ENCODE measurements at places on chromosomes 11 and 22.

GRCh38 chr22:20180245-20180630, 29.4 kb upstream of the CCDC188 start:
- no peaks in the 10 kb centered on the region for H3K27me3 ChIP-seq
- H3K36me3 ChIP-seq = no peaks in the 10 kb centered on the region
- no peak overlapping the region for H3K4me3 ChIP-seq
- no peaks in the 10 kb centered on the region for H3K4me1 ChIP-seq
- H3K27ac ChIP-seq = no peak overlapping the region

DNA sequence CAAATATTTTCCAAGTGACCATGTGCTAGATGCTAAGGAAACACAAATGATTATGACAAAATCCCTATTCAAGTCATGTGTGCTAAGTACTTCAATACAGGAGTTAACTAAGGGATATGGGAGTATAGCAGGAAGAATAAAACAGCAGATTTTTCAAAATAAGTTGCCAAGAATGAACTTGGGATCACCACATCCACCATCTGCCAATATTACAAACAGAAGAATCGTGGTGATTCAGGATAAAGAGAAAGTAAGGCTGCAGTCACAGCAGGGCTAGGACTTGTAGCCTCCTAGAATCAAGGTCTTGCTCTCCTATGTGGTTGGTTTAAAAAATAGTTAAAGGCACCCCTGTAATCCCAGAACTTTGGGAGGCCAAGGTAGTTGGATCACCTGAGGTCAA, 34.3 kb downstream of the MRTFA start:
- H3K27me3 ChIP-seq = no peaks in the 10 kb centered on the region
- no peak overlapping the region for H3K4me3 ChIP-seq
- no peaks in the 10 kb centered on the region for H3K36me3 ChIP-seq

GRCh38 chr22:30453731-30454510, 17.9 kb downstream of the SEC14L3 start:
- H3K4me3 ChIP-seq = no peak overlapping the region
- peak; percentile 61 for DNase-seq
- H3K27me3 ChIP-seq = peaks cover 15% of the 10 kb centered on the region
- H3K36me3 ChIP-seq = no peaks in the 10 kb centered on the region

GRCh38 chr22:30667107-30667493, 575 bp downstream of the DUSP18 start:
- H3K27me3 ChIP-seq = peaks cover 3% of the 10 kb centered on the region
- peak overlapping the region; percentile 90 for H3K4me3 ChIP-seq
- H3K36me3 ChIP-seq = peaks cover 9% of the 10 kb centered on the region

GRCh38 chr11:114059278-114059983, at the start of gene ZBTB16:
Gene ZBTB16 (plus strand): TSS chr11:114059711. CDS start chr11:114063301, 3,590 bp downstream.
- H3K4me3 ChIP-seq = peak within 1 kb of the TSS; percentile 83
- H3K27ac ChIP-seq = peak within 1 kb of the TSS; percentile 72
- H3K36me3 ChIP-seq = peaks cover 7% of the 10 kb centered on the region
- DNase-seq = peak; percentile 70
- H3K4me1 ChIP-seq = peaks cover 21% of the 10 kb centered on the region

DNA sequence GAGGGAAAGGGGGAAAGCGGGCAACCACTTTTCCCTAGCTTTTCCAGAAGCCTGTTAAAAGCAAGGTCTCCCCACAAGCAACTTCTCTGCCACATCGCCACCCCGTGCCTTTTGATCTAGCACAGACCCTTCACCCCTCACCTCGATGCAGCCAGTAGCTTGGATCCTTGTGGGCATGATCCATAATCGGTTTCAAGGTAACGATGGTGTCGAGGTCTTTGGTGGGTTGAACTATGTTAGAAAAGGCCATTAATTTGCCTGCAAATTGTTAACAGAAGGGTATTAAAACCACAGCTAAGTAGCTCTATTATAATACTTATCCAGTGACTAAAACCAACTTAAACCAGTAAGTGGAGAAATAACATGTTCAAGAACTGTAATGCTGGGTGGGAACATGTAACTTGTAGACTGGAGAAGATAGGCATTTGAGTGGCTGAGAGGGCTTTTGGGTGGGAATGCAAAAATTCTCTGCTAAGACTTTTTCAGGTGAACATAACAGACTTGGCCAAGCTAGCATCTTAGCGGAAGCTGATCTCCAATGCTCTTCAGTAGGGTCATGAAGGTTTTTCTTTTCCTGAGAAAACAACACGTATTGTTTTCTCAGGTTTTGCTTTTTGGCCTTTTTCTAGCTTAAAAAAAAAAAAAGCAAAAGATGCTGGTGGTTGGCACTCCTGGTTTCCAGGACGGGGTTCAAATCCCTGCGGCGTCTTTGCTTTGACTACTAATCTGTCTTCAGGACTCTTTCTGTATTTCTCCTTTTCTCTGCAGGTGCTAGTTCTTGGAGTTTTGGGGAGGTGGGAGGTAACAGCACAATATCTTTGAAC, 6.8 kb downstream of the MALAT1 start:
- H3K36me3 ChIP-seq = no peaks in the 10 kb centered on the region
- no peak overlapping the region for H3K4me3 ChIP-seq
- H3K27me3 ChIP-seq = no peaks in the 10 kb centered on the region

- H3K27me3 ChIP-seq = no peaks in the 10 kb centered on the region
- no peak for DNase-seq
- H3K36me3 ChIP-seq = no peaks in the 10 kb centered on the region
- H3K4me1 ChIP-seq = no peaks in the 10 kb centered on the region
- H3K4me3 ChIP-seq = no peak overlapping the region
Measured at GRCh38 chr11:91947215-91947820, 277.3 kb upstream of the FAT3 start.

DNA sequence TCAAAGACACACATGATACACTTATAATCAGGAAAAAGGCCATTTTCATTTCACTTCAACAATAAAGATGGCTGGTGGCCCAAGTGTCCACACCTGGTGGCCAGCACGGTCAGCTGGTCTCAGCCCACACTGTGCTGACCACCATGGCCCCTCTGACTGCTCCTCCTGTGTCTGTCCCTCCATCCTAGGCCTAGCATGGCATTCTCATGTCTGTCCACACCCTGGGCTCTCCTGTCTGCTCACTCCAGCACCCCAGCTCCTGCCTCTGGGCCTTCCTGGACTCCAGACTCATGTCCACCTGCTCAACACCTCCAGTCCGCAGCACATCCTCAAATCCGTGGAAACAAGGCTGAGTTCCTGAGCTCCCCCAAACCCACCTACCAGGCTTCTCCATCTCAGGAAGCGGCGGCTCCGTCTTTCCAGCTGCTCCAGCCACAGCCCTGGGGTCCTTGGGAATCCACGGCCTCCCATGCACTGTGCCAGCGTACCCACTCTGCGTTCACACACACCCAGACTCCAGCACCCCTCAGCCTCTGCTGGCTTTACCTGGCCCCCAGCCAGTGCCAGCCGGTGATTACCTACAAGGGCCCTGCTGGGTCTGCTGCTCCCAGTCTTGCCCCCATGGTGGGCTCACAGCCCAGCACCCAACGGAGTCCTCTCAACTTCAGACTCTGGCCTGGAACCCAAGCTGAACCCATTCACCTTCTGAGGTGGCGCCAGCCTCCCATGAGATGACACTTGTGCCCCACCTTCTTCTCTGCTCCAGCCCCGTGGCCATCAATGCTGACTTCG, 13.9 kb downstream of the SIRT3 start:
- H3K36me3 ChIP-seq = peaks cover 2% of the 10 kb centered on the region
- no peak for DNase-seq
- H3K27ac ChIP-seq = no peak overlapping the region
- peaks cover 6% of the 10 kb centered on the region for H3K4me1 ChIP-seq
- H3K27me3 ChIP-seq = no peaks in the 10 kb centered on the region
- no peak overlapping the region for H3K4me3 ChIP-seq

DNA sequence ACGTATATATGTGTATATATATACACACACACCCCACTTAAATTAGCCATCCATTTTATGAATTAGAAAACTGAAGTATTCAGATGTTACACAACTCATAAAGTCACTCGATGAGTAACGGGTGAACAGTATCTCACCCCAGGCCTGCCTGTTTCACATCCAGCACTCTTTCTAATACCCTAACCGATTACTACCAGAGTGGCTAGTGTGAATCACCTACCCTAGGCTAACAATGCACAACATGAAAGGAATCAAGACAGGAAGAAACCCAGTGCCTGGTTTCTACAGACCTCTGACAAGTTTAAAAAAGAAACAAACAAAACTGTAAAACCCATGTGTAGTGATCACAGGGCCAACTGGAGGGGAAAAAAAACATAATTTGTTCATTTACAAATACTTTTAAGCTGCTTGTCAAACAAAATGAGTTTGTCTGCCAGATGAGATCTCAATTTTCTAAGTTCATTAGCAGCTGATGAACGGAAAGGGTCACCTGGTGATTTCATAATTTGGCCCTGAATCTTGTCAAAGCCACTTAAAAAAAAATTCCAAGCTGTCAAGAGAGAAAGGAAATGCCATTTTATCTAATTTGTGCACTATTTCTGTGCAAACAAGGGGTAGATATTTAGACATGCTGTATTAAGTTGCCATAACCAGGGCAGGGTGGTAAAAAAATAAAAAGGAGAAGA, 134.8 kb downstream of the LARGE1 start:
- no peaks in the 10 kb centered on the region for H3K36me3 ChIP-seq
- no peak overlapping the region for H3K4me3 ChIP-seq
- no peaks in the 10 kb centered on the region for H3K27me3 ChIP-seq
- no peak for DNase-seq

DNA sequence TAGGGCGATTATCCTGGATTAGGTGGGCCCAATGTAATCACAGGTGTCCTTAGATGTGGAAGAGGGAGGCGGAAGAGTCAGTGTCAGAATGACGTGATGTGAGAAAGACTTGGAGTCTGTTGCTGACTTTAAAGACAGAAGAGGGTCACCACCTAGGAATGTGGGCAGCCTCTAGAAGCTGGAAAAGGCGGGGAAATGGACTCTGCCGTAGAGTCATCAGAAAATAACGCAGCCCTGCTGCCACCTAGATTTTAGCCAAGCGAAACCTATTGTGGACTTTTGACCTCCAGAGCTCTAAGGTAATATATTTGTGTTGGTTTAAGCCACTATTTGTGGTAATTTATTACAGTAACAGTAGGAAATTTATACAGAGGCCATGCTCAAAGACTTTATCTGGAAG, 4.8 kb downstream of the DDX10 start:
- no peak overlapping the region for H3K27ac ChIP-seq
- H3K4me1 ChIP-seq = peaks cover 26% of the 10 kb centered on the region
- no peaks in the 10 kb centered on the region for H3K27me3 ChIP-seq
- no peak overlapping the region for H3K4me3 ChIP-seq

DNA sequence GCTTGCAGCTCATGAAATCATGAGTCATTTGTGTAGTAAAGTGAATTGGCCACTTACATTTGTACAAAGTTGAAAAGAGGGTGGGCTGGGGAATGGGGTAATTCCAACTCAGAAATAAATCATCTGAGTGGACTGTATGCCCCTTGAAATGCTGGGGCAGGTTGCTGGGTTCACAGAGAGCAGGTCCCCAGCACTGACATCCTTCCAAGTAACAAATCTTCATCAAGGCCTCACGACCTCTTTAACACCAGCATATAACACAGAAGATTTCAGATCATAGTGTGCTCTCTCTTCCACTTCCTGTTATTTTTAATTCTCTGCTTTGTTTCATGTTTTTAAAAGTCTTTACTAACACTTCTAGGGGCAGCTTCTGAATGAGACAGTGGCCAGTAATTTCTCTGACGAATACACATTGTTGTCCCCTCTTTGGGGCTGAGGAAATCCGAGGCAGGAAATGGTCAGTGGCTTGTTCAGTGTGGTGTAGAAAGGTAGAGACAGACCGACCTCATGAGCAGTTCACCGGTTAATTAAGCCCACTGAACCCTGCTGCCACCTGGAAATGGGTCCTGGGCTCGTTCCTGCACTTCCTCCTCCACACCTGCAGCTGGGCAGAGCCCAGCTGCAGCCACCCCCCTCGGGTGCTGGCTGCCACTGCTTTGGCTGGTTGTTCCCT, 127.7 kb downstream of the MAML2 start:
- peaks cover 19% of the 10 kb centered on the region for H3K36me3 ChIP-seq
- H3K27me3 ChIP-seq = no peaks in the 10 kb centered on the region
- peak; percentile 67 for DNase-seq
- H3K27ac ChIP-seq = peak overlapping the region; percentile 94
- H3K4me3 ChIP-seq = peak overlapping the region; percentile 51

GRCh38 chr11:78583889-78584288, 9.2 kb upstream of the NARS2 start:
- DNase-seq = no peak
- peaks cover 9% of the 10 kb centered on the region for H3K27me3 ChIP-seq
- no peak overlapping the region for H3K27ac ChIP-seq
- H3K4me1 ChIP-seq = no peaks in the 10 kb centered on the region
- no peak overlapping the region for H3K4me3 ChIP-seq
- no peaks in the 10 kb centered on the region for H3K36me3 ChIP-seq

GRCh38 chr11:102620818-102621561, 4.1 kb downstream of the MMP20 start:
- DNase-seq = no peak
- peaks cover 11% of the 10 kb centered on the region for H3K27me3 ChIP-seq
- no peaks in the 10 kb centered on the region for H3K36me3 ChIP-seq
- H3K4me1 ChIP-seq = no peaks in the 10 kb centered on the region

DNA sequence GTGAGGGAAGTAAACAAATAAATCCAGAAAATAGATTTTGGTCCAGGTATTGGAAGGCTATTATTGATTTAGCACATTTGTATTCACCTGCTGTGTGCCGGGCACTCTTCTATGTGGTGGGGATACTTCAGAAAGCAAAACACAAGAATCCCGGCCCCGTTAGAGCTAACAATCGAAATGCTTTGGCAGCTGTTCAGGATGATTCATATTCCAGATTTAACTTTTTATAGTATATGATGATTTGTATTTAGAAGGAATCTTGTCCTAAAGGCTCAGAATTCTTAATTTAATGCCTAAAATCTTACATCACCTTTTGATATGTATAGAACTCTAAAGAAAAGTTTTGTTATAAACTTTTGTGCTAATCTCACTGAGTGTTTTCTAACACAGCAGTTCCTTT, 28.0 kb downstream of the ZC3H12C start:
- no peaks in the 10 kb centered on the region for H3K36me3 ChIP-seq
- H3K4me3 ChIP-seq = no peak overlapping the region
- peaks cover 5% of the 10 kb centered on the region for H3K27me3 ChIP-seq
- no peak for DNase-seq

DNA sequence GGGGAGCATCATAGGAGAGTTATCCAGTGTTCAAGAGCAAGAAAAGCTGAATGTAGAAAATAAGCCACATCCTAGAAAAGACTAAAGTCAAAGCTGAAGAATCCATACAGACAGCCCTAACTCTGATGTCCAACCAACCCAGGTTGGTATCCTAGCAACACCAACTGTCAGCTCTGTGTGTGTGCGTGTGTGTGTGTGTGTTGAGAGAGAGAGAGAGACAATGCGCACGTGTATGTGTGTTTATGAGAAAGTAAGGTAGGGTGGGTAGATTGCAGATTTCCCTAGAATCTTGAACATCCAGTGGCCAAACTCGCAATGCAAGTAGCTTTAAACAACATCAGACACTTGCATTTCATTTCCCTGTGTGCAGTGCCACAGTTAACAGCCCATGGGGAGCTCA, 274.9 kb downstream of the FAM181B start:
- H3K36me3 ChIP-seq = no peaks in the 10 kb centered on the region
- H3K4me3 ChIP-seq = no peak overlapping the region
- DNase-seq = no peak
- H3K27me3 ChIP-seq = no peaks in the 10 kb centered on the region

- H3K4me3 ChIP-seq = no peak overlapping the region
- H3K27me3 ChIP-seq = no peaks in the 10 kb centered on the region
- DNase-seq = no peak
- H3K36me3 ChIP-seq = peaks cover 18% of the 10 kb centered on the region
- H3K4me1 ChIP-seq = peaks cover 22% of the 10 kb centered on the region
- H3K27ac ChIP-seq = no peak overlapping the region
Measured at GRCh38 chr11:68818181-68818580, 23.5 kb downstream of the CPT1A start.
